ENCODE measurements at places on chromosomes 12 and 14. TPM values are rescaled to one million over a fixed set of nuclear protein-coding genes. Genes with fewer than 3 reads are reported as not detected.
A peak's percentile ranks its signal among the peaks of the same experiment; 100 is the strongest.

- no peaks in the 10 kb centered on the region for H3K4me1 ChIP-seq
- H3K4me3 ChIP-seq: no peak overlapping the region
Measured at GRCh38 chr12:116780942-116781341, 42.8 kb downstream of the RNFT2 start.

Gene KSR2
- total RNA-seq: not detected

DNA sequence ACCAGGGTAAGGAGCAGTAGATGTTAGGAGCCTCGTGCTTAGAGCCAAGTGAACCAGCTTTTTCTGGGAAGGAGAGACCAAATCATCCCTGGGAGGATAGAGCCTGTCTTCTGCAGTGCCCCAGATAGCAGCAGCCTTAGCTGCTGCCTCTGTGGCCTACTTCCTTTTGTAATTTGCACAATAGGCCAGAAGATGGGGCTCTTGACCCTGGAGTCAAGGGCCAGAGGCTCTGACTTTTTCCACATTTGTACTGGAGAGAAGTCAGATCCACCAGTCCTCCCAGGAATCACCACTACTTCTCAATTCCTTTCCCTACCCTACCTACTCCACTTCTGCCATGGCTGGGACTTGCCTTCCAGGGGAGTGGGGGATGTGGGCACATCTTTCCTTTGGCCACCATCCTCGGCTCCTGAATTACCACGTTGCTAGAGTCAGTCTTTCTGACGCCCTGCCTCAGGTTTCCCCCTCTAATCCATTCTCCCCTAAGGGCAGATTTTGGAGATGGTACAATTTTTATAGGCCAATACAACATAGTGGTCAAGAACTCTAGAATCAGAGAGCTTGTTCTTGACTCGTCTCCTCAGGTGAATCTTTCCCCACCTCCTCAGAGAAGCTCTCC lies 3.3 kb upstream of the SLC4A8 start:
- no peak overlapping the region for H3K27ac ChIP-seq
- peaks cover 5% of the 10 kb centered on the region for H3K27me3 ChIP-seq
- H3K4me3 ChIP-seq: no peak overlapping the region
- peaks cover 29% of the 10 kb centered on the region for H3K4me1 ChIP-seq

GRCh38 chr12:33825442-33825841 lies 196.9 kb upstream of the ALG10 start:
- no peaks in the 10 kb centered on the region for H3K4me1 ChIP-seq
- no peaks in the 10 kb centered on the region for H3K27me3 ChIP-seq
- H3K27ac ChIP-seq: no peak overlapping the region
- DNase-seq: no peak
- no peak overlapping the region for H3K4me3 ChIP-seq

Gene ADAMTS20
- not detected for total RNA-seq

Gene FSCB
- not detected for total RNA-seq

DNA sequence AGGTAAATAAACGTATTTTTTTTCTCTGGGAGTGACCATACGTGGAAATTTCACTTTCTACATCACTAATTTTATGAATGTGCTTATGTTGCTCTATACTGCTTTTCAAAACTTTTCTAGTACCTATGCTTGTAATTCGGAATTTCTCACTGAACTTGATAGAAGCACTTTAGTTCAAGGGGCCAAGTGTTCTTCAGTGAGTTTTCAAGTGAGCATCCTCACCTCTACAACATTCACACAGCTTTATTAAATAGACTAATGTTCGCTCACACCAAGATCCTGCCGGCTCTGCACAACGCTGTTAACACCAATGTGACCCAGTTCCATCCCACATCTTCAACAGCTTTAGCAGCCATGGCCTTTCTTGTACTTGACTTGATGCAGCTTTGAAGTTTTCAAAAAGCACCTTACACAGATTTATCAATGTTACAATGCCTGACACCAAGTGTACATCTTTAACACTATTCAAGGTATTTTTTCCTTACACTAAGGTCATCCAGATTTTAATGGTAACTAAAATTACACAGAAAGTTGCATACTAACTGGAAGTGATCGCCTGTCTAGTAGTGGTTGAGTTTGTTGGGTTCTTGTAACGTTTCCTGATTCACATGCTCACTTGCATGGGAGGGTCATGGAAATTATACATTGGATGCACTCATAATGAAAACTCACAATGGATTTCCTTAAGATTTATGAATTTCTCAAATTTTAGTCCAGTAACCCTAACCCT lies 4.5 kb downstream of the UBC start:
- no peaks in the 10 kb centered on the region for H3K27me3 ChIP-seq
- H3K4me3 ChIP-seq: peak overlapping the region; percentile 2
- no peak for DNase-seq
- H3K36me3 ChIP-seq: peaks cover 42% of the 10 kb centered on the region
- H3K27ac ChIP-seq: peak overlapping the region; percentile 25

GRCh38 chr12:132904718-132905328 lies 17.4 kb upstream of the CHFR start:
- H3K27me3 ChIP-seq: peaks cover 14% of the 10 kb centered on the region
- peak overlapping the region; percentile 74 for H3K27ac ChIP-seq
- peak; percentile 92 for DNase-seq
- peak overlapping the region; percentile 42 for H3K4me3 ChIP-seq
- H3K36me3 ChIP-seq: peaks cover 4% of the 10 kb centered on the region

- H3K4me3 ChIP-seq: no peak overlapping the region
- no peaks in the 10 kb centered on the region for H3K36me3 ChIP-seq
- DNase-seq: no peak
- no peak overlapping the region for H3K27ac ChIP-seq
Measured at GRCh38 chr12:172732-173161, 41.2 kb downstream of the SLC6A12 start.

- peak overlapping the region; percentile 99 for H3K27ac ChIP-seq
- no peaks in the 10 kb centered on the region for H3K27me3 ChIP-seq
- peaks cover 84% of the 10 kb centered on the region for H3K4me1 ChIP-seq
- peak overlapping the region; percentile 80 for H3K4me3 ChIP-seq
- peaks cover 64% of the 10 kb centered on the region for H3K36me3 ChIP-seq
- peak; percentile 91 for DNase-seq
Measured at GRCh38 chr14:70655110-70655826, 13.6 kb downstream of the TTC9 start.

GRCh38 chr12:14810953-14811483 lies 3.0 kb downstream of the SMCO3 start:
- H3K27ac ChIP-seq: no peak overlapping the region
- no peak overlapping the region for H3K4me3 ChIP-seq
- no peaks in the 10 kb centered on the region for H3K36me3 ChIP-seq
- no peak for DNase-seq
- no peaks in the 10 kb centered on the region for H3K27me3 ChIP-seq

DNA sequence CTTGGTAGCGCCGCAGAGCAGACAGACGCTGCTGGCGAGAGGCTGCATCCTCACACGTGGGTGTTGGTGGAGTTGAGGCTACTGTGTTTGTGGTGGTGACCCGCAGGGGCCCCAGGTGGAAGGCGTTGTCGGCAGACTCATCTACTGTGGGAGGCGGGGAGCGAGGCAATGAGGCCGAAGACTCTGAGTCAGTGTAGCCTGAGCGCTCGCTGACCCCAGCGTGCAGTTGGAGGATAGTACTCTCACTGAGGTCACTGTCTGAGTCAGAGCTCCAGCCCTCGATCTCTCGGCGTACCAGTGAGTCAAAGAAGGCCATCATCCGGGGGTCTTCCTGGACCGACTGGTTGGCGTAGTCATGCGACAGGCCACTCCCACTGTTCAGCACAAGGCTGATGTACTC lies 76.0 kb upstream of the ACTN1 start:
- no peak overlapping the region for H3K4me3 ChIP-seq
- no peak overlapping the region for H3K27ac ChIP-seq
- H3K27me3 ChIP-seq: no peaks in the 10 kb centered on the region

- no peaks in the 10 kb centered on the region for H3K36me3 ChIP-seq
- peaks cover under 1% of the 10 kb centered on the region for H3K4me1 ChIP-seq
- DNase-seq: no peak
- no peak overlapping the region for H3K4me3 ChIP-seq
- no peak overlapping the region for H3K27ac ChIP-seq
Measured at GRCh38 chr12:27191531-27191930, 52.6 kb upstream of the STK38L start.

Gene CAPZA3
- total RNA-seq: not detected

- H3K27ac ChIP-seq: no peak overlapping the region
- peaks cover 40% of the 10 kb centered on the region for H3K36me3 ChIP-seq
- H3K4me1 ChIP-seq: peaks cover 4% of the 10 kb centered on the region
- H3K4me3 ChIP-seq: no peak overlapping the region
Measured at GRCh38 chr12:122537021-122537420, 10.0 kb downstream of the KNTC1 start.

Data from activated CD8-positive, alpha-beta T cell treated with anti-CD3 and anti-CD28 coated beads, Interleukin-2, amount 10 ng/mL, durations not matched to agents 7 days and 5 days (primary cell).